ENCODE measurements at places on chromosomes 6 and 20. TPM values are rescaled to one million over a fixed set of nuclear protein-coding genes. Genes with fewer than 3 reads are reported as not detected.

Gene HCRTR2
- total RNA-seq, result not detected

Gene DEFB110
- not detected for total RNA-seq

Gene ZC2HC1B
- total RNA-seq, result not detected

- H3K27ac ChIP-seq, result no peak overlapping the region
- H3K4me1 ChIP-seq, result peaks cover 8% of the 10 kb centered on the region
- H3K36me3 ChIP-seq, result no peaks in the 10 kb centered on the region
- no peak overlapping the region for H3K4me3 ChIP-seq
- H3K27me3 ChIP-seq, result no peaks in the 10 kb centered on the region
Observed at GRCh38 chr6:25329982-25330381, 50.8 kb downstream of the CARMIL1 start.

DNA sequence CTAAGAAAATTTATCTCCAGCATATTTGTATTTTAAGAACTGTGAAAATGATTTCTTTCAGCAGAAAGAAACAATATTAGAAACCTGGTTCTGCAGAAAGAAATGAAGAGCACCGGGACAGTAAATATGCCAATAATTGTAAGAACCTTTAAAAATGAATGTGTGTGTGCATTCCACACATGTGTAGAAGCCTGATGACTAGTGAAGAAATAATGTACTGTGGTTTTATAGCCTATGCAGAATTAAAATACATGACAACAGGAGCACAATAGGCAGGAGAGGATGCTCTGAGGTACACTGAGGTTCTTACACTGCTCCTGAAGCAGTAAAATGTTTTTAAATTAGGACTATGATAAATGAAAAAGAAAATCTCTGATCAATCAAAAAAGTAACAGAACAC is 48.9 kb downstream of the SNX14 start:
- H3K4me1 ChIP-seq, result no peaks in the 10 kb centered on the region
- H3K27ac ChIP-seq, result no peak overlapping the region
- peaks cover 45% of the 10 kb centered on the region for H3K36me3 ChIP-seq
- H3K27me3 ChIP-seq, result no peaks in the 10 kb centered on the region

- no peaks in the 10 kb centered on the region for H3K36me3 ChIP-seq
- peaks cover 16% of the 10 kb centered on the region for H3K27me3 ChIP-seq
- DNase-seq, result no peak
- no peak overlapping the region for H3K4me3 ChIP-seq
- no peak overlapping the region for H3K27ac ChIP-seq
- no peaks in the 10 kb centered on the region for H3K4me1 ChIP-seq
Observed at GRCh38 chr6:132236281-132236680, 165.0 kb downstream of the MOXD1 start.

DNA sequence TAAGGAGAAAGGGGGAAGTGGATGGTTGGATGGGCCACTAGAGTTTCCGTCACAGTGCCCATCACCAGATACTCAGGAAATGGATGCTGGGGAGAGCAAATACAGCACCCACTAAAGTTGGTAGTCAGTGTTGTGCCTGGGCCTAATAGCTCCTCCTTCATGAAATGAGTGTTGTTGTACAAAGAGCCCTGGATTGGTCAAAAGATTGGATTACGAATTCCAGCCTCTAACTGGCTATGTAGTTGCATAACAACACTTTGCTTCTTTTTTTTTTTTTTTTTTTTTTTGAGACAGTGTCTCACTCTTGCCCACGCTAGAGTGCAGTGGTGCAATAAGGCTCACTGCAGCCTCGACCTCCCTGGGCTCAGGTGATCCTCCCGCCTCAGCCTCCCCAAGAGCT is 27.4 kb downstream of the KCNG1 start:
- H3K27ac ChIP-seq, result no peak overlapping the region
- no peaks in the 10 kb centered on the region for H3K4me1 ChIP-seq
- H3K27me3 ChIP-seq, result no peaks in the 10 kb centered on the region
- H3K36me3 ChIP-seq, result no peaks in the 10 kb centered on the region

DNA sequence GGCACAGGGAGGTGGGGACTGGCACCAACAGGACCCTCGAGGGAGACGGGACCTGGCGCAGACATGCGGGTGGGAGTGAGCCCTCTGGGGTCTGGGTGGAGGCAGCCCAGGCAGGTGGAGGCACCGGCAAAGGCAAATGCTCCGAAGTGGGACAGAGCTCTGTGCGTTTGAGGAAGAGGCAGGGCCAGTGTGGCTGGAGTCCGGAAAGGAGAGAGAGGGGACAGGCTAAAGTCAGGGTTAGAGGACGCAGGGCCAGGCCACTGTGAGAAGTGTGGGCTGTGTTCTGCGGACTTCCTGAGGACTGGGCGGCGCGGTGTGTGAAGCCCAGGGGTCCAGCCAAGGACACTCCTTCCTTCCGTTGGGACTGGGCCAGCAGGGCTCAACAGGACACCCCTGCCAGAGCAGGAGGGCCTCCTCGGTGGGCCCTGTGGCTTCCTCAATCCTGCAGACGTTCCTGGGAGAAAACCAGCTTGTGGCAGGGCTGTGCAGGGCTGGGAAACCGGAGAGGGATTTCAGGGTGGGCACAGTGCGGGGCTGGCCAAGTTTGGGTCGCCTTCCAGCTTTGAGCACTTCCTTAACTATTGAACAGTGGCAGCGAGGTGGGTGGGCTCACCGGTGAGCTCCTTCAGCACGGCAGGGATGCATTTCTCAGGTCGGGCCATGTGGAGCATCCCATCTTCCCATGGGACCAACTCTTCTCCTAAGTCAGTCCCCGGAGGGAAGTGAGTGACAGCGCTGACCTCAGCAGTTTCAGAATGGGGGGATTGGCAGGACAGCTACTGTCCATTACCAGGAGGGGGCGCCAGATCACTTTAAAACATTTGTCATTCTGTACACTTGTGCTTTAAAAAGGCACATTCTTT is 22.5 kb downstream of the MOCS3 start:
- peak; percentile 38 for DNase-seq
- no peak overlapping the region for H3K4me3 ChIP-seq
- H3K27ac ChIP-seq, result no peak overlapping the region
- no peaks in the 10 kb centered on the region for H3K36me3 ChIP-seq
- H3K27me3 ChIP-seq, result peaks cover 19% of the 10 kb centered on the region

DNA sequence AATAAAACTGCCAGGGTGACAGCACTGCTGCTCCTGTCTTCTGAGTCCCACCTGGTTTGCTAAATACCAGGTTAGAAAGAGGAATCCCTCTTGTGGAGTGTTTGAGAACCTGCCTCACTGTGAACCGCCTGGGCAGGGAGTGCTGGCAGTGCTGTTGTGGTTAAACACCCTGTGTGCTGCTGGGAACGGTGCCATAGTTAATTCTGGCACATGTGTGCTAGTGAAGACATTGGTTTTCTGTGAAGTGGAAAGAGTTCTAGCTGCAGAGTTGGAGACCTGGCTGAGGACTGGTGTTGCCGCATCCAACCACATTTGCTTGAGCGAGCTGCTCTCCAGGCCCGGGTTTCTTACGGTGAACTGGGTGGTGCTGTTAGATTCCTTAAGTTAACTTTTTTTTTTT is 72.7 kb downstream of the IGF2R start:
- peaks cover 5% of the 10 kb centered on the region for H3K4me1 ChIP-seq
- H3K27ac ChIP-seq, result no peak overlapping the region
- H3K4me3 ChIP-seq, result no peak overlapping the region
- H3K36me3 ChIP-seq, result peaks cover 71% of the 10 kb centered on the region
- no peak for DNase-seq

DNA sequence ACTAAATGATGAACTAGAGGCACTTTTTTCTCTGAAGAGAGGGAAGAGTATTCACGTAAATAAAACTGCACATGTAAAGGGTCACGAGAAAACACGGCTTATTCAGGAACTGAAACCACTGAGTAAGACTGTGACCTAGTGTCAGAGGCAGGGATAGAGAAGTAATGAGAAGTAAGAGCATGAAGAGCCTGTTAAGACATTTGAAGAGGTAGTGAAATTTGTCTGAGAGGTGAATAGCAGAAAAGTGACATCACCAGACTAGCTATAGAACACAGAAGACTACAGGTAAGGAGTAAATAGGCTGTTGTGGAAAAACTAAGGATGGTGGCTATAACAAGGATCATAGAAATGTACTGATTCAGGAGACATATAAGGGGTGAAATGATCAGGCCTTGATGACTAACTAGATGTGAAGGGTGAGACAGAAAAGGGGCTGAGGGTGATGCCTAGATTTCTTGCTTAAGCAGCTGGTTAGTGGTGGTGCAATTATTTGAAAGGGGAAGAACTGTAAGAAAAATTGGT is 76.8 kb downstream of the REV3L start:
- no peaks in the 10 kb centered on the region for H3K27me3 ChIP-seq
- peaks cover 46% of the 10 kb centered on the region for H3K36me3 ChIP-seq
- no peak overlapping the region for H3K4me3 ChIP-seq
- H3K4me1 ChIP-seq, result no peaks in the 10 kb centered on the region
- peak; percentile 67 for DNase-seq
- H3K27ac ChIP-seq, result no peak overlapping the region

- H3K4me3 ChIP-seq, result no peak overlapping the region
- DNase-seq, result no peak
- no peaks in the 10 kb centered on the region for H3K27me3 ChIP-seq
Observed at GRCh38 chr20:40191573-40191972, 497.5 kb downstream of the MAFB start.
